Panc1 (cell line): ENCODE measurements at places on chromosomes 16 and 17. TPM values are rescaled to one million over a fixed set of nuclear protein-coding genes. Genes with fewer than 3 reads are reported as not detected.
A peak's percentile ranks its signal among the peaks of the same experiment; 100 is the strongest.

GRCh38 chr16:89112377-89113151, 18.9 kb downstream of the ACSF3 start:
- no peak for DNase-seq
- H3K4me3 ChIP-seq: no peak overlapping the region
- H3K27ac ChIP-seq: no peak overlapping the region
- H3K36me3 ChIP-seq: no peaks in the 10 kb centered on the region
- H3K27me3 ChIP-seq: no peaks in the 10 kb centered on the region

- H3K4me1 ChIP-seq: peaks cover 34% of the 10 kb centered on the region
- no peaks in the 10 kb centered on the region for H3K36me3 ChIP-seq
- no peak for DNase-seq
- peak overlapping the region; percentile 5; the same call in 1 of the 2 replicates for H3K27ac ChIP-seq
- no peaks in the 10 kb centered on the region for H3K27me3 ChIP-seq
These were observed 51.0 kb downstream of the VAC14 start for GRCh38 chr16:70749681-70750601.

GRCh38 chr16:66590322-66590721, 11.1 kb downstream of the CMTM2 start:
- H3K27me3 ChIP-seq: no peaks in the 10 kb centered on the region
- H3K4me1 ChIP-seq: no peaks in the 10 kb centered on the region
- H3K36me3 ChIP-seq: no peaks in the 10 kb centered on the region
- no peak overlapping the region for H3K4me3 ChIP-seq

GRCh38 chr16:83963277-83964119, 4.5 kb upstream of the NECAB2 start:
- no peaks in the 10 kb centered on the region for H3K36me3 ChIP-seq
- H3K27me3 ChIP-seq: no peaks in the 10 kb centered on the region
- no peaks in the 10 kb centered on the region for H3K4me1 ChIP-seq
- H3K4me3 ChIP-seq: no peak overlapping the region
- no peak overlapping the region for H3K27ac ChIP-seq
- no peak for DNase-seq

DNA sequence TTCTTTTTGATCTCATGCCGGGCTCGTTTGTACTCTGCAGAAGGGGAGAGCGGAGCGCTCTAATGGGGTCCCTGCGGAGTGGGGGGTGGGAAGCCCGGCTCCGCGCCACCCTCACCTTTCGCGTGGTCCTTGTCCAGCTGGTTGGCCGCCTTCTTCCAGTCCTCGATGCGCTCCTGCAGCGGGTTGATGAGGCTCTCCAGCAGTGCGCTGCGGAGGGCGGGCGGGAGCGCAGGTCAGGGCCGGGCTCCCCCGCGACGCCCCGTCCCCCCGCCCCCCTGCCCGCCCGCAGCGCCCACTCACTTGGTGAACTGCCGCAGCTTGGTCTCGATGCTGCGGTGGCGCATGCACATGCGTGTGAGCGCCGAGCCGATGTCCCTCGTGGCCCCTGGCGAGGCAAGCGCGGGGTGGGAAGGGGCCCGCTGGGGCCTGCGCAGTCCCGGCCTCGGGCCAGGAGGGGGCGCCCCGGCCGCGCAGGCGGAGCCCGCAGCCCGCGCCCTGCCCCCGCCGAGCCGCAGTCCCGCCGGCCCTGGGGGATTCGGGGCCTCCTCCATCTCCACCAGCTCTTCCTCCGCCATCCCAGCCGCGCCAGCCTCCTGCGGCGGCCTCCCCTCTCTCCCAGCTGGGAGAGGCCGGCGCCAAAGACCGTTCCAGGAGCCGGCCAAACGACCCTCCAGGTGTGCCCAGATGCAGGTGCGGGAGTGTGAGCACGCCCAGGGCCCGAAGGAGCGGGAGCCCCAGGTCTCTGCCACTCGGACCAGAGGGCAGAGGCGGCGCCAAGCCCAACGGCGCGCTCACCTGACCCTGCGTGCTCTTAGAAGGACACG, 6.0 kb downstream of the MTSS2 start:
- no peak for DNase-seq
- no peak overlapping the region for H3K4me3 ChIP-seq
- peaks cover 25% of the 10 kb centered on the region for H3K4me1 ChIP-seq
- peaks cover under 1% of the 10 kb centered on the region; the same call in 1 of the 2 replicates for H3K36me3 ChIP-seq

GRCh38 chr17:55549140-55549539, 37.9 kb upstream of the SMIM36 start:
- H3K4me3 ChIP-seq: no peak overlapping the region
- no peak overlapping the region for H3K27ac ChIP-seq
- no peaks in the 10 kb centered on the region for H3K4me1 ChIP-seq
- no peaks in the 10 kb centered on the region for H3K36me3 ChIP-seq
- no peak for DNase-seq
- peaks cover 7% of the 10 kb centered on the region for H3K27me3 ChIP-seq

DNA sequence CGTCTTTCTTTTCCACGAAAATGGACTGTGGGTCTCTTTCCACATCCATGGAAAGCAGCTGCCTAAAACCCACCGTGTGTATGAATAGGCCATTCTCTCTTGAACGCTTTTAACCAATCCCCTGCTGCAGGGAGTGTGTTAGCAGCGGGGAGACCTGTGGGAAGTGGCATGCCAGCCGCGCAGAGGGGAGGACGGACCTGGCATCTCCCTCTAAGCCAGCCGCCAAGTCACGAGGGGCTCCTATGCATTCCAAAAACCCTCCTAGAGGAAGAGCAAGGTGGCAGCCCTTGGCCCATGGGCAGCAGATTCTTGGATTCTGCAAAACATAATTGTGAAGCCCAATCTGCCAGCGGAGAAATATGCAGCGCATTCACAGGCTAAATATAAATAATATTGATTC, 15.4 kb downstream of the RBFOX3 start:
- H3K36me3 ChIP-seq: no peaks in the 10 kb centered on the region
- DNase-seq: no peak
- no peak overlapping the region for H3K27ac ChIP-seq
- H3K4me1 ChIP-seq: no peaks in the 10 kb centered on the region
- no peak overlapping the region for H3K4me3 ChIP-seq

GRCh38 chr16:10564591-10564990, 15.8 kb downstream of the EMP2 start:
- DNase-seq: no peak
- H3K4me3 ChIP-seq: no peak overlapping the region
- H3K36me3 ChIP-seq: no peaks in the 10 kb centered on the region
- H3K4me1 ChIP-seq: no peaks in the 10 kb centered on the region
- no peak overlapping the region for H3K27ac ChIP-seq
- no peaks in the 10 kb centered on the region for H3K27me3 ChIP-seq

DNA sequence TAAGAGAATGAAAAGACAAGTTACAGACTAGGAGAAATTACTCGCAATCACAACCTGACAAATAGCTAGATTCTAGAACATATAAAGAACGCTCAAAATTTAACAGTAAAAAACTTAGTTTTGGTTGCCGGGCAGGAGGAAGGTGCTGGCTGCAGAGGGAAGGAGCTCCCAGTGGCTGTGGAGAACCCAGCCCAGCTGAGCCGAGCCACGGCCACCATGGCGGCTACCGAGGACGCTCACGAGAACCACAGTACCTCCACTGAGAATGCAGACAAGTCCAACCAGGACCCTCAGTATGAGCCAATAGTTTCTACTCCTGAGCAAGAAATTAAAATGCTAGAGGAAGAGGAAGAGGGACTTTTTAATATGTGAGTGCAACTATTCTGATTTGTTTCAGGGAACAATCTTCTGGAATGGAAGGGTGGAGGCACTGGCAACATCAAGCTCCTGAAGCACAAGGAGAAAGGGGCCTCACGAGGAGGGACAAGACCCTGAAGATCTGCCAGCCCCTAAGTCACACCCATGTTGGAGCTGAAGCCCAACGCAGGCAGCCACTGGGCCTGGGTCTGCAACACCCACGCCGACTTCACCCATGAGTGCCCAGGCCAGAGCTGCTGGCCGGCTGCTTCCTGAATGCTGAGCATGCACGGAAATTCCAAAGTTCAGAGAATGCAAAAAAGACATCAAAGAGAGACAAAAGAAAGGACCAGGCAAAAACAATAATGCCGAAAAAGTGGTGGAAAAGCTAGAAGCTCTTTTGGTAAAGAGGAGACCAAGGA, 55.0 kb downstream of the DNAH17 start:
- no peak overlapping the region for H3K4me3 ChIP-seq
- DNase-seq: no peak
- no peaks in the 10 kb centered on the region for H3K36me3 ChIP-seq
- H3K27ac ChIP-seq: no peak overlapping the region
- no peaks in the 10 kb centered on the region for H3K27me3 ChIP-seq

- no peaks in the 10 kb centered on the region for H3K27me3 ChIP-seq
- no peaks in the 10 kb centered on the region for H3K4me1 ChIP-seq
- H3K27ac ChIP-seq: no peak overlapping the region
- DNase-seq: no peak
These were observed 69.6 kb upstream of the ZNF750 start for GRCh38 chr17:82909322-82909904.

DNA sequence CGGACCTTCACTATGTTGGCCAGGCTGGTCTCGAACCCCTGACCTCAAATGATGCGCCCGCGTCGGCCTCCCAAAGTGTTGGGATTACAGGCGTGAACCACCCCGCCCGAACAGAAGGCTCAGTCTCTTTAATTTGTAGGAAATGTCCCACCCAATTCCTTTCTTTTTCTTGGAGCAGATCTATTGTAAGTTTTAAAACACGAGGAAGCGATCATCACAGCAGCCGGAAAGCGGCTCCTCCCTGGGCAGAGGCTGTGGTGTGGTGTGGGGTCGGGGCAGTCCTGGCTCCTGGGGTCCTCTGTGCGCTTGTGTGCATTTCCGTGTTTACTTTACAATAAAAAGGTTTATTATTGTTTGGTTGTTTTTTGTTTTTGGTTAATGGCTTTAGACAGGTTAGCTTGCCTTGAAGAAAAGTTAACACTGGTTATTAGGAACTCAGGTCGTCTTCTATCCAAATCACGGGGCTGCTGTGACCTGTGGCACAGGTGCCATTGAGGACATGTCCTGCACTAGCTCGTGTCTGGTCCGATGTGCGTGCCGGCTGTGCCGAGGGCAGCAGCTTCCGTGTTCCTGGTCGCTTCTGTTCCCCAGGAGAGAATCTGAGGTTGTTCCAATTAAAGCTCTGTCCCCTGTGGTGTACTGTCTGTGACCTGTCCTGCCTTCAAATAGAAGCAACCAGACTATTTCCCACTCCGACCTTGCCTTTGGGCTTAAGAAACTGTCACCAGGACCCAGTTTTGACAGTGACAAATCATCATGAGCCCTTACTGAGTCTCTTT, 83.1 kb downstream of the SEC14L1 start:
- H3K4me3 ChIP-seq: no peak overlapping the region
- no peaks in the 10 kb centered on the region for H3K36me3 ChIP-seq
- no peak overlapping the region for H3K27ac ChIP-seq
- no peaks in the 10 kb centered on the region for H3K4me1 ChIP-seq

- no peaks in the 10 kb centered on the region for H3K27me3 ChIP-seq
- H3K4me3 ChIP-seq: no peak overlapping the region
- no peak for DNase-seq
These were observed 123.6 kb downstream of the OR1D5 start for GRCh38 chr17:2939714-2940351.

DNA sequence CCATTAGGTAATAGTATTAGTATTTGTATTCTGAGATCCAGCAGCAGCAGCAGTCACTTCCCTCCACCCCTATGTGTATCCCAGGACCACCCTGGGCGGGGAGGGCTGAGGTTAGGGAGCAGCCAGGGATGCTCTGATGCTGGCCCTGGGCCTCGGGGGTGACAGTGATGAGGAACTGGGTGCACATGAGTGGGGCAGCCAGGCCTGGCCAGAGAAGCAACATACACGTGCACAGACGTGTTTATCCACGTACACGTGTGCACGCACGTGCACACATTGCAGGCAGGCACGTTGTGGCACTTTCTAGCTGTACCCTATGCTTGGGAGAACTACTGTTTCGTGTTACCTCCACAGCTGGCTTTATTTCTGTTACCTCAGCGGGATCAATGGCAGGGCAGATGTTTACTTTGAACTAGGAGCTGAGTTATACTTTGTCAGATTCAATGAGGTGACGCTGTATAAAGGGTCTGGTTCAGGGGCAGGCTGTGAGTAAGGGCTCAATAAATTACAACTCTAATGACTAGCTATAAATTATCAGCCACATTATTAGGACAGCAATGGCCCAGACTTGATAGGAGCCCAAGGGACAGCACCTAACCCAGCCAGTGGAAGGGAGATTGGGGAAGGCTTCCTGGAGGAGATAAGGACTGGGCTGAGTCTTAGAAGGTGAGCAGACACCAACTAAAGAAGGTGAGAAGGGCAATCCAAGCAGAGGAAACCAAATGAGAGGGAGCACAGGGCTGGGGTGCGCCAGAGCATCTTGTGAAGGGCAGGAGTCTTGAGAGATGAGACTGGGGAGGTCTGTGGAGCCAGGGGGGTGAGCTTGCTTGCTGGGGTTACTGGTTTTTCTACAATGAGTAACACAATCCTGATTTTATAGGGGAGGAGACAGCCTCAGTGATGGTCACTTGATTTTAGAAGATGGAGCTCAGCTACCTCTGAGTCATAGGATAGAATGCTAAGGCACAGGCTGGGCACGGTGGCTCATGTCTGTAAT, 22.4 kb upstream of the CA4 start:
- H3K4me3 ChIP-seq: no peak overlapping the region
- no peaks in the 10 kb centered on the region for H3K36me3 ChIP-seq
- H3K27ac ChIP-seq: no peak overlapping the region

DNA sequence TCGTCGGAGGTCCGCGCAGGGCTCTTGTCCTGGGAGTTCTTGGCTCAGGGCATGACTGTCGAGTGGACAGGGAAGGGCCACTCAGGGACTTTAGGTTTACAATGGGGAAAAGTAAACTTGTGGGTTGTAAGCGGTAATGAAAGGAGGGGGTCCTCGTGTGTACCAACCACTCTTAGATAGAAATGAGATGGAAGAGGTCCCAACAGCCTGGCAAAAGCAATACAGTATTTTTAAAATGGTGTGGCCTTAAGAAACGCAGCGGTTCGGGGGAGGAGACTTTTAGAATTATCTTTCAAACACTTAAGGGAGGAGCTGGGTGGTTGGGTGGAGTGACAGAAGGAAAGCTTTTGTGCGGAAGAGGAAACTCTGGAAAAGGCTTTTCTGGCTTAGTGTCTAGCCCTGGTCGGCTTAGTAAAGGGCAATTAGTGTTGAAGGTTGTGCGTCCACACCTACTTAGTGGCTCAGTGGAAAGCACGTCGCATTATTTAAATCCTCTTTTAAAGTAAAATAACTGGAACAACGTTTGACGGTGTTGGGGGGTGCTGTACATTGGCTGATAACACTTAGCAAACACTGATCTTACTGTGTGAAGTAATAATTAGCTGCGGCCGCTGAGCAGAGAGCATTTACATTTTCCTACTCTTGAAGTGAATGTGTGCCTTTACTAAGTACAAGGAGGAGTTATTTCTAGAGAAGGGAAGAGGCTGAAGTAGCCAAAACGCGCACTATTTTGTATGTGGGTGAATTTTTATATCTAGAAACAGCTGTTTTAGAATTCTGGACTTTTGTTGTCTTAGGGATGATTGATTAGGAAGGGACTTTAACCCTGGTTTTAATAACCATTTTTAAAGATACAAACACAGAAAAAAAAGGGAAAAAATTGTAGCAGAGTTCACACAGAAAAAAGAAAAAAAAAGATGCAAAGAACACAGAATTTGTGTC, 1.0 kb downstream of the WSB1 start:
- H3K36me3 ChIP-seq: no peaks in the 10 kb centered on the region; the same call in 1 of the 2 replicates
- H3K27me3 ChIP-seq: no peaks in the 10 kb centered on the region
- DNase-seq: peak; percentile 41
- H3K27ac ChIP-seq: peak overlapping the region; percentile 95
- H3K4me3 ChIP-seq: peak overlapping the region; percentile 91

FBF1 gene
- total RNA-seq: 32.5 TPM

C1QTNF1 gene
- total RNA-seq: 1.5 TPM

SEZ6L2 gene
- total RNA-seq: 70.7 TPM
